ENCODE measurements at places on chromosomes 3 and 15.

DNA sequence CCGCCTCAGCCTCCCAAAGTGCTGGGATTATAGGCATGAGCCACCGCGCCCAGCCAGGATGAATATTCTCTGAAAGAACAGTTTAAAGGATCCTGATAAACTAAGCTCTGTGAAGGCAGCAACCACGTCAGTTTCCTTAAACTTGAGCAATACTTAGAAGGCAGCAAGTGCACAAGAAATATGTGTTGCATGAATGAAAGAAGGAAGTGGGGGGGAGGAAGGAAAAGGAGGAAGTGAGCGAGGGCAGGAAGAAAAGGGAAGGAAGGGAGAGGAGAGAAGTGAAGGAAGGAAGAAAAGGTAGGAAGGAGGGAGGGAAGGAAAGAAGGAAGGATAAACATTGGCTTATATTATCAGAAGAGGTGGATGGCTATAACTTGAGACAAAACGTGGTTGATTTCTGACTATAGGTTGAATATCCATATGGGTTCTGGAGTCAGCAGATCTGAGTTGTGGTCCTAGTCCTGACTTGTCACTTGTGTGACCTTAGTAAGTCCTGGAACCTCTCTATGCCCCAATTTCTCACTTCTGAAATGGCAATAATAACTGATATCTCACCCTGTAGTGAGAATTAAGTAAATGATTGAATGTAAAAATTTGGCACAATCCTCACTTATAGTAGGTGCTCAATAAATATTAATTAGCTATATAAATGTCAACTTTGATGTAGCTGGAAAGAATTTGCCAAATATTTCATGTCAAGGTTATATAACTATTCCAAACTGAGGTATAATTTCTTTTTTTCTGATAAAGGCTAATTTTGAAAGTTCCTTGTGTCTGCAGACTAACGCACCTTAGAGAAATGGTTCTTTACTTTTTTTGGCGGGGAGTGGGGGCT, 12.0 kb upstream of the SEMA4B start:
- DNase-seq = no peak

DNA sequence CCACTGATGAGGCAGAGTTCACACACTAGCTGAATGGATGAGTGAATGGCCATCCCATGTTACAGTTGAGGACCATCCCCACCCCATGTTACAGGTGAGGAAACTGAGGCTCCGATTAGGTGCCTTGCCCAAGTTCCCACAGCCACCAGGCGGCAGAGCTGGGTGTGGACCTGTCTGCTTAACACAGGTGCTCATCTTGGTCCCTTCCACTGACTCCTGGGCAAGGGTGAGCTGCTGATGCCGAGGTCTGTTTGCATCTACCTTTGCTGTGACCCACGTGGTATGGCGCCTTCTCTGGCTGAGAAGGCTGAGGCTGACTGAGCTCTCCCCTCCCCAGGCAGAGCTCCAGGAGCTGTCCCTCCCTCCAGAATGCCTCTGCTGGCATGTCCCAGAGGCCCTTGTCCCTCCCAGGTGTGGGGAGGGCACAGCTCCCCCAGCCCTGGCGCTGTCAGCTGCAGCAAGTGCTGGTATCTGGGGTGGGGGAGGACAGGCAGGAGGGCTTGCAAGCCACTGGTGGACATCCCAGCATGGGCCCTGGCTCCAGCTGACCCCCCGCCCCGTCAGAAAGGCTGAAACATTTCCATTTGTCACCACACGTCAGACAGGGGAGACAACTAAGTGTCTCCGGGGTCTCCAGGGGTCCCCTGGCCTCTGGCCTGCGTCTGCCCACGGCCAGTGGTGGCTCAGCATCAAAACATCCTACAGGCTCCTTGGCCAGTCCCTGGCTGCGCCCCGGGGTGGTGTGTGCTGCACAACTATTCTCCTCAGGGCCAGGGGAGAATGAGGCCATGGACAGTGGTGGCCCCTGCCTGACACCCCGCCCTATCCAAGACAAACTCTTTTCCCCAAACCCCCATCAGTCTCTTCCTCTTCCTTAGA, 105.4 kb downstream of the ADCY5 start:
- no peak for DNase-seq

GRCh38 chr15:80576519-80577090, 118.5 kb upstream of the ABHD17C start:
- DNase-seq = no peak

DNA sequence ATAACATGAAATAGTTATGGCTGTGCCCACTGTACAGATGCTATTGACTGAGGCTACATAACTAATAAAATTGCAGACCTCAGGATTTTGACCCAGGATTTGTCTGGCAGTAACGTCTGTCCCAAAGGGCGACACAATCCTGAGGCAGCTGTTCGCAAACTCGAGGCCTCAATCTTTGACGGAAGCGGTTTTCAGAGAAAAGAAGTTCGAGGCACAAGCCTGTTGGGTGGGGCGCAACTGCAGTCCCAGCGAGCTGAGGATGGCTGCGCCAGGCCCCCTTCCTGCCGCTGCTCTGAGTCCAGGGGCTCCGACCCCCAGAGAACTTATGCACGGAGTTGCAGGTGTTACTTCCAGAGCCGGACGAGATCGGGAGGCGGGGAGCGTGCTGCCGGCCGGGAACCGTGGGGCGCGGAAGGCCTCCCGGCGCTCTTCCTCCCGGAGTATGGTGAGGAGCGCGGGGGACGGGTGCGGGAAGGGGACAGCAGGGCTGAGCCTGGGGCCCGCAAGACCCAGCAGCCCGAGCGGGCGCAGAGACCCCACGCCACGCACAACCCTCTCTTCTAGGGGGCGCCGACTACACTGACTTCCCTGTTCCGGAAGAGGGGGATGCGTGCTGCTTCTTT, at the start of gene PARP15:
PARP15 (plus strand) TSS at position 242 of the 623 bp plus-strand sequence; CDS start at position 260, 18 bp downstream.
- no peak for DNase-seq

DNA sequence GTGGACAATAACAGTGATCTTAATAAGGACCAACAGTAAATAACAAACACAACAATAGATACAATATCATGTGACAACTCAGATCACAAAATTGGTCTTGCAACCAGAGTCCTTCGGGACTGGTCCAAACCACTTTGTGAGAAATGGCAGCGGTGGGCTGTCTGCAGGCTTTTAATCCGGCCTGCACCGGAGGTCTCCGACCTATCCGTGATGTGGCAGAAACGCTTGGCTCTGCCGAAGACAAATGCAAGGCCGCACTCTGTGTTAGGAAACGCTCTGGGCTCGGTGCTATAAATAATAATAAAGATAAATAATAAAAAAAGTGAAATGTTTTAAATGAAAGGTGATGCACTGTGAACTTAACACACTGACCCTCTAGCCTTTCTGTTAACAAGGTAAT, 810.6 kb upstream of the NR2F2 start:
- no peak for DNase-seq

DNA sequence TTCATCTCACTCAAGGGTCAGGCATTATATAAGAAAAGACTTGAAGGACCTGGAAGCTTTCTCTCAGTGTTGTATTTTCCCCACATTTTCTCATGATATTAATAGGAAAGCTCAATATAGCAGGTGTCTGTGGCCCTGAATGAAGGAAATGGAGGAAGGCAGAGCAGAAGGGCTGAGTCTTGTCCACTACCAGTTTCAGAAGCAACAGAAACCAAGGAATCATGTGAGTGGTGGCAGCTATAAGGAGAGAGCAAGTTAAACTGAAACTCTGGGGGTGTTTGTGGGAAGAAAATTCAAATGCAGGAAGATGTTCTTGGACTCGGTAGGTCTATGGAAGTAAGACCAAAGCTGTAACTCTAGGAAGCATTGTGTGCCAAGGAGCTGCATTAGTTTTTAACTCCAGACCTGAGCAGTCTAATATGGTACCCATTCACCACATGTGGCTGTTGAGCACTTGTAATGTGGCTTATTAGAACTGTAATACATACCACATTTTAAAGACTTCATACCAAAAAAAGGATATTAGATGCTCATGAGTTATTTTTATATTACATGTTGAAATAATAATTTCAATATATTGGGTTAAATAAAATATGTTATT, 278.8 kb upstream of the GADL1 start:
- no peak for DNase-seq

DNA sequence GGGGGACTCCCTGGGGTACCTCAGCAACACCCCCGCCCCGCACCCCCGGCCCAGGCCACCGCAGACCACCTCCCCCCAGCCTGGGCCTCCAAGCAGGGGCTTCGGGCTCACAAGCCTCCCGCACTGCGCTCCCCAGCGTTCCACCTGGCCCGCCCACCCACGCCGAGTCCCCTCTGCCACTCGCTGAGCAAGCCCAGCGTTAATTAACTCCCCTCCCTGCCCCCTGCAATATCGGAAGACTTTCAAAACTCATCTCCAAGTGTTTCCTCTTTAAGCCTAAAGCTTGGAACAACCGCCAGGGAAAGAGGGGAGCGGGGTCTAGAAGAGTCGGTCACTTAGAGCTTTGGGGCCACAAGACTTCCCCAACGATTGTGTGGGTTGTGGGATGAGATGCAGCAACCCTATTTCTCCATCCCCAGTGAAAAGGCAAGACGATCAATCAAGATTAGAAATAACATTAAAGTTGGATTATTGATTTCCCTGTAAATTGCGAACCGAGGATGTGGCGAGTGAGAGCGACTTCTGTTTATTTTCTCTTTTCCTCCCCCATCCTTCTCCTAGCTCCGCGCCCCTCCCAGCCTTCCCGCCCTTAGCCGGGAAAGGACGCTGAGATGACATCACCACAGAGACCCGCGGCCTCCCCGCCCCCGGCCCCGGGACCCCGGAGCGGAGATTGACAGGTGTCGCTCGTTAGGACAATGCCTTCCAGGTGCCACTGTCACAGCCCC, 30.2 kb downstream of the NR2F2 start:
- DNase-seq = no peak

DNA sequence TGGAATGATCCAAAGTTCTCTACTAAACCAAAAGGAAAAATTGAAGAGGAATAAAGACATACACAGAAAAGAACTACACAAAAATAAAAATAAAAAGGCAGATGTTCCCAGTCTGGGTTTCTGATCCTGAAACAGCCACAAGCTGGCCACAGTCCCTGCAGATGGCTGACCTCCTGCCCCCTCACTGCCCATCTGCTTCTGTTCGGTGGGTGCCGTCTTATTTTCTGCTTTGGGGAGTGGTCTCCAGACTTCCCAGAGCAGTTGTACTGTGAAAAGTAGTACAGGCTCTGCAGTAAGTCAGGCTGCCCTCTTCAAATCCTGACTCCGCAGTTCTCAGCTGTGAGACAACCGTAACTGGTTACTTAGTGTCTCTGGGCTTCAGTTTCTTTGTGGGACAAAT, 94.5 kb downstream of the ARNT2 start:
- no peak for DNase-seq

DNA sequence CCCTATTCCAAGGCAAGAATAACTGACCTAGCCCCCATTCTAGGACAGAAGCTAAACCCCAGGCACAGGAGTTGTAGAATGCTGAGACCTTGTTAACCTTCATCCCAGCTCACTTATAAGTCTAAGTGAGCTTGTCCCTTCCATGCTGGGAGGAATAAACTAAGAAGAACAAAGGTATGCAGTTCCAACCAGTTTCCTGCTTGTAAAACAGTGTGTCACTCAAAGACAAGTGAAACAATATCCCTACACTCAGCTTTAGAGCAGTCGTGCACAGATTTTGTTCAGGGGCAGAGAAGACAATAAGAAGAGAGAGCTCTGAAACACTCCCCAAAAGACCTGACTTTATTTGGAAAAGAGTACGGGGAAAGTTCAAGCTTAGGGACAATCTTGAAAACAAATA, 292.1 kb downstream of the CGGBP1 start:
- no peak for DNase-seq

DNA sequence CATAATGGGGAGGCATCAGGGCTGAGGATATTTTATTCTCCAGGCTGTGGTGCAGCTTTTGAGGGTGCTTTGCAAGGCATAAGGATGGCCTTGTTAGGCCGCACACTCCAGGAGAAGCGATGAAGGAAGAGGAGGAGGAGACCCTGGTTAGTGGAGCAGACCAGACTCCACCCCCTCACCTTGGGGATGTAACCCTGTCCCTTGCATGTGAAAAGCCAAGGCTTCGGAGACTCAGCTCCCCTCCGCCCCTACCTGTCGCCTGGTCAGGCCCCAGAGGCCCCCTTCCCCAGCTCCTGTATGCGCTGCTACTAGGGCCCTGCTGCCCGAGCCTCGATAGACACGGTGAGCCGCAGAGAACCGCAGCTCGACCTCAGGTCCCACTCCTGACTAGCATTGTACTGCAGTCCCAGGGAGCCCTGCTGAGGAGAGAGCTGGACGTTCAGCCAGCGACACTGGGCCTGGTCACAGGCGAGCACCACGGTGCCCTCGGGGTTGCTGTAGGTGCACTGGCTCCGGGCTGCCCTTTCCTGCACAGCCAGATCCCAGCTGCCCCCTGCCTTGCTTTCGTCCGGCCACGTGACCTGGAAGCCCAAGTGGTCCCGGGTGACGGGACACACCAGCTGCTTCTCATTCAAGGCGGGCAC, 10.2 kb downstream of the CPN2 start:
- DNase-seq = no peak

- no peak for DNase-seq
Observed at GRCh38 chr15:98592136-98592535, 56.2 kb upstream of the IGF1R start.

Data from fibroblast of skin of abdomen (primary cell).